ENCODE measurements at places on chromosomes 3 and 15.

DNA sequence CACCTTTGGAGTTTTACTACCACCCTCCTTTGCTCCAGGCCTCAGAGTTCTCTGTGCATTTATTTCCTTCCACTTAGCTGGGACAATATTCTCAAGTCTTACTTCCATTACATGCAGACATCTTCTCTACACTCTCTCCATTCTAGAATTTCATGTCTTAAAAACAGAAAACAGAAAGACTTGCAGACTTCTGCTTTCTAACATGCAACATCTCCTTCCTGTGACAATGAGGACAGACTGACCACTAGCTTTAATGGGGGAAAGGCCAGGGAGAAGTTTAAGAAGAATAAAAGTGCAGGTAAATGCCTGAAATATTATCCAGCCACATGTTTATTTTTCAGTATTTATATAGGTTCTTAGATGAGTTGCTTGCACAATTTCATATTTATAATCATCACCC lies 17.1 kb upstream of the CSTA start:
- DNase-seq: no peak

GRCh38 chr15:99402014-99402729 lies 150.9 kb downstream of the LRRC28 start:
- no peak for DNase-seq

GRCh38 chr15:38145651-38146111 lies 107.0 kb upstream of the SPRED1 start:
- DNase-seq: no peak

GRCh38 chr3:12182687-12183441 lies 24.2 kb upstream of the TIMP4 start:
- no peak for DNase-seq

DNA sequence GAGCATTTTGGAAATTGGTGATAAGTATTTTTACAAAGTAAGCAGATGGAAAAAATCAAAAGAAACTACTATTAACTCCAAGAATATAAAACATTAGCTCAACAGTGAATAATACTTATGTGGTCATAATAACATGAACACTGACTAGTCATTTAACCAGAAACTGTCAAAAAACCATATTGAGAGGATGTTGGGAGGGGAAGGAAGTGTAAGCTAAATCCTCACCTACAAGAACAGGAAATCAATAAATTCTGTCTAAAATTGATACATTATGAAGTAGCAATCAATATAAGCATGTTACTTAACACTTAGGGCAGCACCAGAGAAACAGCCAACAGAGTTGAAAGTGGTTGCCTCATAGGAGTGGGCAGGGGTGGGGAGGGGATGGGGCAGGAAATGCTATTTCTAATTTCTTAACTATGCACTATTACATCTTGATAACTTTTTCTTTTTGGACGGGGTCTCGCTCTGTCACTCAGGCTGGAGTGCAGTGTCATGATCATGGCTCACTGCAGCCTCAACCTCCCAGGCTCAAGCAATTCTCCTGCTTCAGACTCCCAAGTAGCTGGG lies 41.7 kb downstream of the CCR3 start:
- DNase-seq: no peak

DNA sequence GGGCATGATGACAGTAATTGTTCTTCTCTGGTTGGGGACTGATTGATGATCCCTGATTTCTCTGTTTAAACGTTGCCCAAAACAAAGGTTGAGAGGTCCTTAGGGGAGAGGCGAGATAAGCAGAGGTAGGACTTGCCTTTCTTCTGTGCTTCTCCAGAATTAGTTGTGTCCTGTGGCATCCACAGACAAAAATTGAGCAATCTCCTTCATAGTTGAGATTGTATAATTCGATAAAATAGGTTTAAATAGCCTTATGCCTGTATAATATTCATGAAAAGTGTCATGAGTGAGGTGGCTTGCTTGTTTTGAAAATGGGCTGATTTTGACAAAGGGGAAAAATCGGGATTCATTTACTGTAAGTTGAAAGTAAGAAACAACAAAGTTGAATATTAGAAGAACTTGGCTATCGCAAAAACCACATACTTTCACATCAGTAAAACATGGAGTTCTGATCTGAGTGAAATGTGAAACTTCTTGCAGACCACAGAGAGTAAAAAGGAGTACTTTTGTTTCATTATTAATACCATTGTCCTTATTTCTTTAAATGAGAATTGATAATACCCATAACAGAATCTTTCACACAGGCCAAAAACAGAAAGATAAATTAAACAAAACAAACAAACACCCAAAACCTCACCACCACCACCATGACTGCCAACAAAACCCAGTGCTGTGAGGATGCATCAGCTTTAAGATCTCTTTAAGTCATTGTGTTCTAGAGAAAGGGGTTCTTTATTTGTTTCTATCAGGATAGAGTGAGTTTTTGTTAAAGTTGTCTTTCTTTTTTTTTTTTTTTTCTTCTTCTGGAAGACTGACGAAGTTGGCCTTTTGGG lies 155.7 kb downstream of the LPP start:
- no peak for DNase-seq

- no peak for DNase-seq
These were observed 232.1 kb downstream of the MAGI1 start for GRCh38 chr3:65806600-65806999.

- no peak for DNase-seq
These were observed 372.4 kb upstream of the CADM2 start for GRCh38 chr3:84586427-84586826.

GRCh38 chr3:195052939-195053338 lies 218.0 kb downstream of the XXYLT1 start:
- DNase-seq: no peak

- DNase-seq: no peak
These were observed 101.5 kb upstream of the PPP2R3A start for GRCh38 chr3:135864060-135864459.

- DNase-seq: no peak
These were observed 98.3 kb upstream of the VGLL3 start for GRCh38 chr3:87088993-87089841.

- no peak for DNase-seq
These were observed 211.2 kb upstream of the STRIT1 start for GRCh38 chr3:155504682-155505081.

Measured in activated CD8-positive, alpha-beta memory T cell treated with anti-CD3 and anti-CD28 coated beads for 4 hours (primary cell).